ENCODE measurements at places on chromosomes 3 and 15.

GRCh38 chr15:82788496-82788895 lies 17.4 kb downstream of the FSD2 start:
- no peak for DNase-seq

GRCh38 chr3:29406291-29406832 lies 125.5 kb downstream of the RBMS3 start:
- DNase-seq: no peak

GRCh38 chr15:87537295-87537694 lies 719.2 kb downstream of the NTRK3 start:
- DNase-seq: no peak

DNA sequence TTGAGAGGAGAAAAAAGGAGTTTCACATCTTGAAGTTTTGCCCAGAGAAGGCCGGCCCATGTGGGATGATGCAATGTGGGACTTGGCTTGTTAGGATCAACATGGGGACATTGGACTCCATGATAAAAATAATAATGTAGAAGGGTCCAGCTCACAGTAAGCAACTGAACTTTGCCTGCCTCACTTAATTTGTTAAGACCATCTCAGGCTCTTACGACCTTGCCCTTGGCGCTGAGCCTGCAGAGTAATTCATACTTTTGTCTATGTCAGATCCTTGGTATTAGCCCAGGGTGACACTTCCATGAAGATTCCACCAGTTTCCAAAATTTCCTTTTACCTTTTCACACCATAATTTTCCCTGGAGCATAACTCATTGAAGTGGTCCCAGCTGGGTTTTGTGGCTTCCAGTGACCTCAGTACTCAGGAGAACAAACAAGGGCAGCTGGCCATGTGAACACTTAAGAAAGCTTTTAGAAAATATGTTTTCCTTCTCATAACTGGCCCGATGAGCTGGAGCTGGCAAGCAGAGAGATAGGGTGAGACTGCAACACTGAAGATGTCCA lies 315.4 kb upstream of the RASGRP1 start:
- DNase-seq: peak; percentile 37

DNA sequence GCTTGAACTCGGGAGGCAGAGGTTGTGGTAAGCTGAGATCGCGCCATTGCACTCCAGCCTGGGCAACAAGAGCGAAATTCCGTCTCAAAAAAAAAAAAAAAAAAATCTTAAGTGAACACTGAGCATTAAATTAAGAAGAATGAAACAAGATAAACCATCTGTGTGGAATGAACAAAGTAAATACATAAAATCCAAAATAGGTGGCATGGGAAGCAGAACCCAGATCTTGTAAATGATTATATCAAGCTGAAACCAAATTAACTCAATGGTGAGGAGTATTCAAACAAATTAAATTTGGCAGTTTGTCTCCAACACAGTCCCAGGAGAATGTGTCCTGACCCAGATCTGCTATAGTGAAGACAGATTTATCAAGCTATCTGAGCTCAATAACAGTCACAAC lies 32.1 kb downstream of the STAG1 start:
- DNase-seq: no peak

DNA sequence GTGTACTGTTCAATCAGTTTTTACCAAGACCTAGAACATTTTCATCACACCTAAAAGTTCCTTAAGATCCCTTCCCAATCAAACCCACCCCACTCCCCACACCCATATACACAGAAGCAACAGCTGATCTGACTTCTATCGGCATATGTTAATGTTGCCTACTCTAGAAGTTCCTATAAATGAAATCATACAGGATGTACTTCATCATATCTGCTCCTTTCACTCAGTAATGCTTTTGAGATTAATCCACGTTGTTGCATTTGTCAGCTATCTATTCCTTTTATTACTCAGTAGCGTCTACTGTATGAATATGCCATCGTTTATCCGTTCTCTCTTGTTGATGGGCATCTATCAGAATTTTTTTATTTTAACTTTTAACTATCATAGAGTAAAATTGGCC lies 14.3 kb upstream of the FILIP1L start:
- DNase-seq: no peak

GRCh38 chr3:142963516-142964448 lies at the start of gene PAQR9:
PAQR9 (minus strand) TSS chr3:142963674; CDS start chr3:142963336, 338 bp downstream.
- DNase-seq: no peak

GRCh38 chr15:76398317-76399104 lies 61.9 kb downstream of the ISL2 start:
- DNase-seq: no peak

GRCh38 chr3:150268426-150269391 lies 139.4 kb upstream of the TSC22D2 start:
- no peak for DNase-seq

DNA sequence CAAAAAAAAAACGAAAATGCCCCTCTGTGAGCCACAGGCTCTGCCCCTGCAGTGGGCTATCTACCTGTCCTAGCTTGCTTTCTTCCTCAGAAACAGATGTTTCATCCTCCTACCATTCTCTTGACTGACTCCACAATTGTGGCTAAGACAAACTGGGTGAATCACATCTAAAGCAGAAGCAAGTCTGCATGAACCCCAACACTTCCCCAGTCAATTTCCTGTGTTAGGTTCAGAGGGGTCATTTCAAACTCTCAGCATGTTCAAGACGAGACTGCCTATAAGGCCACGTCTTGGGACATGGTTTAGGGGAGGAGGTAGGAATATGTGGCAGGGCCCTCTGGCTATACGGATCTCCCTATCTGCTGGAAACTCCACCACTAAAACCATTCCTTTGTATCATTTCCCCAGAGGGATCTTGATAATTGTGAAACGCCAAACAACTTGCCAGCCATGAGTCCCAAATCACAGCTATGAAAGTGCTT lies 28.6 kb upstream of the ANKDD1A start:
- no peak for DNase-seq

- DNase-seq: no peak
Measured at GRCh38 chr3:69535613-69536012, 149.7 kb upstream of the FRMD4B start.

GRCh38 chr3:35529337-35529736 lies 110.0 kb upstream of the ARPP21 start:
- DNase-seq: no peak

DNA sequence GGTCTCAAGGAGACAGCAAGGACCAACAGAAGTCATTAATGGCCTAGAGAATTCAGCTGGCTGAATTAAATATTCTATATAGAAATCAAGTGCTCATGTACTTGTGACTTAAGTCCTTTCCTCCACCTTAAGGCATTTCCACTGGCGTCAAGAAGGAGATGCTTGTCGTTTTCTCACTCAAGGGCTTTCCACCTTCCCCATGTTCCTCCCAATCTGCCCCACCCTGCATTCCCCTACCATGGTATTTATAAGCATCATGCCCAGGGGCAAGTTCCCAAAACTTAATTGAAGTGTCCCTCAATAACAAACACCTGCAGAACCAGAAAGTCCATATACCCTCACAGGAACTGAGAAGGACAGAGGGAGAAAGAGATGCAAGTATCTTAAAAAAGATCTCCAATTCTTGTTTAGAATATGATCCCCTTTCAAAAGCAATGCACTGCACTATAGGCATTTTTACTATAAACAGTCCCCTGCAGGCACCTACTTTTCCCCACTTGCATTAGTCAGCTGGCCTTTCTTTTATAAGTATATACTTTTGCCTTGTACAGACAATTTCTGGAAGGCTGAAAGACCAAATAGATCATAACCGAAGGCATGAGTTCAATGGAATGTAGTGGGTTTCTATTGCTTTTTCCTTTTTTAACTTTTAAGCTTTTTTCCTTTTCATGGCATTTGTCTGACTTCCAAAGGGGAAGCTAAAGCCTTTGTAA lies 29.6 kb downstream of the TMEM39A start:
- no peak for DNase-seq

GRCh38 chr3:167886690-167887089 lies 151.2 kb downstream of the SERPINI1 start:
- no peak for DNase-seq

DNA sequence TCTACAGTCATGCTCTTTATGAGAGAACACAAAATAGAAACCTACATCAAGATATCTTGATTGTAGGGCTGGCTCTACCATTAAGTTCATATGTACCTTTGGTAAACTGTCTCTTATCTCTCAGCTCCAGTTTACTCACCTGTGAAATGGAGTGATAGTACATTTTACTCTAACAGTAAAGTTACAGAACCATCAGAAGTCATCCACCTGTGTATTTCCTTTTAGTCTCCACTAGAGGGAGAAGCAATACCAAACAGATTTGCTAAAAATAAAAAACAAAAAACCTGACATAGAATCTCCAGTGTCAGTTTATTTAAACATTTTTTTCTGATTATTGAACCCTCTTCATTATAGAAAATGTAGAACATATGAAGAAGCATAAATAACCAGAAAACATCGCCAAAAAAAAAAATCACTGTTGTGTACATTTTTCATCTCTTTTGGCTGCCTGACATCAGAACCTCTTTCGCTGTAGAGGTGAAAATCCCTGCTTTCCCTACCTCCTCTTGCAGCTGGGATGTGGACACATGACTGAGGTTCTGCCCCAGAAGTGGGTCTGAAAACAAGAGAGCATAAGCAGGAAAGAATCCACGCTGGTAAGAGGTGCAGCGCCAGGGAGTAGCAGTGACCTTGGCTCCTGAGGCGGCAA lies 48.7 kb upstream of the WDR72 start:
- no peak for DNase-seq

DNA sequence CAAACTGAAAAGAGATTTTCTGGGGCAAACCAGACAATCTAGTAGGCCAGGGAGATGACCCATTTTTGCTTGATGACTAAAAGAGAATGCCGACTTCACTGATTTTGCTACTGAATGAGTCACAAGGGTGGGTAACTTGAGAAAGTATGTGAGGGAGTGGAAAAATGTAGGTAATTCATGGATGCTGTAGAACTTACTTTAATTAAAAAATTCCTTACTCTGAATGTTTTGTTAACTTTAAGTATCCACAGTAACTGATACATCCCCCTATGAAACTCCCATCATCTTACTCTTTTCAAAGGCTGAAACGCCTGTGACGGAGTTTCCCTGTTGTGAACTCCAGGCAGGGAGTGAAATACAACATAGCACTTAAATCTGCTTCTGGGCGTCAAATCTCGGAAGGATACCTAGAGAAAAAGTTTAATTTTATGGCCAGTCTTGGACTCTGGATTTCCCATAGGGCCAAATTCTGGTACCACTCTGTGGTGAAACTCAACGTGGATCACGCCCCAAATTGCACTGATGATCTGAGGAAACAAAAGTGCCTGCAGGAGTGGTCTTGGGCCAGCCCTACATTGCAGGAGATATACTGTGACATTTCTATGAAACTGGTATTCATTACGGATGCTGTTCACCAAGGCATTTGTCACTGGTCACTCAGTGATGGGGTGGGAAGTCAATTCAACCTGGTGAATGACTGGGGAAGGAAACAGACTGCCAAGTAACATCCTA lies 24.0 kb downstream of the GOLIM4 start:
- DNase-seq: peak; percentile 88
